Stimulated activated CD8-positive, alpha-beta memory T cell treated with anti-CD3 and anti-CD28 coated beads, Interleukin-12 subunit alpha, Interleukin-12 subunit beta, amount 100 ng/mL, for 4 hours (primary cell): ENCODE measurements at places on chromosomes 7 and 10.

GRCh38 chr7:7570584-7570983 lies 3.9 kb downstream of the MIOS start:
- DNase-seq, result no peak

DNA sequence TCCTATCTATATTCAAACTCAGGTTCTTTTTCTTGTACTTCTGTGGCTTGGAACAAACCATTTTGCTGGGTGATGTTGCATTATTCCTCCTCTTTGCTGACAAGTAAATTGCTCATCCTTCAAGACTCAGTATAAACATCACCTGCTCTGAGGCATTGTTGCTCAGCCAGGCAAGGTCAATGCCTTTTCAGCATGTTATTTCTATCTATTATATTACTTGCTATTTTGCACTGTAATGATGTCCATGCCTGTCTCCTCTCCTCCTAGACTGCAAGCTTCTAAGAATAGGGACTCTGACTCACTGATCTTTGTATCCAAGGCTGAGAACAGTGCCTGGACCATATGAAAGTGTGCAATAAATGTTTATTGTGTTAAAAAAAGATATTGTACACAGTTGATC lies 293.8 kb downstream of the RNLS start:
- no peak for DNase-seq

GRCh38 chr10:30816820-30817171 lies 187.2 kb upstream of the LYZL2 start:
- DNase-seq, result no peak

DNA sequence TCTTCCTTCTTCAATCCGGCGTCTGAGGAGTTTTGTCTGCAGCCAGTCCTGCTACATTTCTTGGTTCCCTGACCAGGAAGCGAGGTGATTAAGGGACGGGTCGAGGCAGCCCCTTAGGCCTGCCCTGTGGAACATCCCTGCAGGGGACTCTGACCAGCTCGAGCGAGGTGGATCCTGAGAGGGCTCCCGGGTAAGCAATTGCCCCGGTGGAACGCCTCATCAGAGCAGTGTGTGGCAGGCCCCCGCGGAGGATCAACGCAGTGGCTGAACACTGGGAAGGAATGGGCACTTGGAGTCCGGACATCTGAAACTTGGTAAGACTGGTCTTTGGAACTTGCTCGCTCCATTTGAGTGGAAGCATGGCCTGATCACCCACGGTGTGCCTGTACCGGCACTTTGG lies 121.0 kb downstream of the CUL2 start:
- DNase-seq, result no peak

DNA sequence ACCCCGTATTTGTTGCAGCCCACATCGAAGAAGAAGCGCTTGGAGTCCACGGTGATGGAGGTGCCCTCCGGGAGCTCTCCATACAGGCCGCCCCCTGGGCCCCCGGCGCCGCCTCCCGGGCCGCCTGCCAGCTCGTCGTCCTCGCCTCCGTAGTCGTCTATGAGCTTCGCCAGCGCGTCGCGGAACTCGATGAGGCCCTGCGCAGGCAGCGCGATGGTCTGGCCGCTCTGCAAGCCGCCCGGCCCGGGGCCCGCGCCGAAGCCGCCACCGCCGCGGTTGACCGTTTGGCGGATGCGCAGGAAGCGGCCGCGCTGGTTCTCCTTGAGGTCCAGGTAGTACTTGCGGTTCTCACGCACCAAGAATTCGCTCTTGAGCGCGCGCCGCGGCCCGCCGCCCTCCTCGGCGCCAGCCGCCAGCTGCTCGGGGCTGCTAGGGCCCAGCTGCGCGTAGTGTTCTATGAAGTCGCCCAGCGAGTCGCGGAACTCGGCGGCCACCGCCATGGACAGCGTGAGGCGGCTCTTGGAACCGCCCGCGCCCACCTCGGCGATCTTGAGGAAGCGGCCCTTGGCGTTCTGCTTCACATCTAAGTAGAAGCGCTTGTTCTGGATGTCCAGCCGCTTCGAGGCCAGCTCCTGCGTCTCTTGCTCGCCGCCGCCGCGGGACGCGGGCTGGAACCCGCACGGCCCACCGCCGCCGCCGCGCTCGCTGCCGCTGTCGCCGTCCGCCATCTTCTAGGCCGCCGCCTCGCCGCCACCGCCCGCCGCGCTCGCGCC lies 523 bp downstream of the PURB start:
- DNase-seq, result peak; percentile 28

- DNase-seq, result no peak
These were observed 23.0 kb downstream of the BZW2 start for GRCh38 chr7:16668978-16669377.

- DNase-seq, result no peak
These were observed 343.7 kb downstream of the PTEN start for GRCh38 chr10:88207121-88207546.

GRCh38 chr7:954330-955238 lies at the start of gene ADAP1:
Gene ADAP1, minus strand, starts transcription at chr7:954680. Its CDS starts 203 bp downstream, at chr7:954477.
- peak; percentile 60 for DNase-seq

GRCh38 chr10:50545846-50546245 lies 77.9 kb downstream of the SGMS1 start:
- DNase-seq, result no peak

GRCh38 chr10:117248750-117249465 lies 8.0 kb downstream of the SLC18A2 start:
- DNase-seq, result no peak

GRCh38 chr7:25073451-25073850 lies 51.6 kb downstream of the CYCS start:
- DNase-seq, result no peak

GRCh38 chr10:122939856-122940543 lies 14.0 kb downstream of the C10orf88 start:
- DNase-seq, result no peak

DNA sequence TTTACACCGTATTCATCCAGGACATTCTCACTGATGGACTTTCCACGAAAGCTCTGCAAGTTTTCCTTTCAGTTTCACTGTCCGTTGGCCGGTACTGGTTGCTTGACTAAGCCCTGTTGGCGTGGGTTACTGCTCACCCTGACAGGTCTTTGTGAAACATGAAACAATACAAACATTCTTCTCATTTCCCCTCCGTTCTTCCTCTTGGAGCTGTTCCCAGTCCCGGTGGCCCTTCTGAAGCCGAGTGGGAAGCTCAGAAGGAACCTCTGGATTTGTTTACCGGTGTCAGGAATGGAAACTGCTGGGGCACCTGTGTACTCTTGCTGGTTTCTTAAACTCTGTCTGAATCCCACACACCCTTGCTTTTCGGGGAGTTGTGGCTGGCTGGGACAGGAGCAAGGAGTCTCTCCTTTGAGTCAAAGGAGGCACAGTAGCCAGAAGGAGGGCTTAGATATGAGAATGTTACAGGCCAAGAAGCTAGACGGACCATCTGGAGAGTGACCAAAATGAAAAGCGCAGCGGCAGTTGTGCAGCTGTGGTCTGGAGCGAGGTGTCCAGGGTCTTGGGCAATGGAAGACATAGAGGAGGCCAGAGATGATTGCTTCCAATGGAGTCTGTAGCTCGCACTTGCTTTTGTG lies 45.7 kb downstream of the LYZL2 start:
- no peak for DNase-seq

DNA sequence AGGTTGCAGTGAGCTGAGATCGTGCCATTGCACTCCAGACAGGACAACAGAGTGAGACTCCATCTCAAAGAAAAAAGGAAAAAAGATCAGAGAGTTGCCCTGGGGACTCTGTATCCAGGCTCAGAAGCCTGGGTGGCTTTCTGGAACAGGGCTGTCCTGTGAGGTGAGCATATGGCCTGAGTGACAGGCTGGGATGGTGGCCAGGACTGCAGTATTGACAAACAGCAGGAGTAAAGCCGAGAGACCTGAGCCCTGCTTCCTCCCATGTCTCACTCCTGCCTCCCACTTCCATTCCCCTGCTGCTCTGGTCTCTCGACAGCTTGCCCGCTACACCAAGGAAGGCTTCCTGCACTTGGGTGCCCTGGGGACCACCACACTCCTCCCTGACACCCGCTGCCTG lies 578.5 kb downstream of the GALNT17 start:
- DNase-seq, result no peak
